Activated T-helper 2 cell treated with anti-CD3 and anti-CD28 coated beads, Interferon-gamma antibody, Interleukin-2, Interleukin-4, amounts not matched to agents 10 μg/mL and 5 μg/mL and 100 μg/mL, durations not matched to agents 14 hours and 24 hours and 36 hours (primary cell): ENCODE measurements at places on chromosomes 7 and 10. TPM values are rescaled to one million over a fixed set of nuclear protein-coding genes. Genes with fewer than 3 reads are reported as not detected.

DNA sequence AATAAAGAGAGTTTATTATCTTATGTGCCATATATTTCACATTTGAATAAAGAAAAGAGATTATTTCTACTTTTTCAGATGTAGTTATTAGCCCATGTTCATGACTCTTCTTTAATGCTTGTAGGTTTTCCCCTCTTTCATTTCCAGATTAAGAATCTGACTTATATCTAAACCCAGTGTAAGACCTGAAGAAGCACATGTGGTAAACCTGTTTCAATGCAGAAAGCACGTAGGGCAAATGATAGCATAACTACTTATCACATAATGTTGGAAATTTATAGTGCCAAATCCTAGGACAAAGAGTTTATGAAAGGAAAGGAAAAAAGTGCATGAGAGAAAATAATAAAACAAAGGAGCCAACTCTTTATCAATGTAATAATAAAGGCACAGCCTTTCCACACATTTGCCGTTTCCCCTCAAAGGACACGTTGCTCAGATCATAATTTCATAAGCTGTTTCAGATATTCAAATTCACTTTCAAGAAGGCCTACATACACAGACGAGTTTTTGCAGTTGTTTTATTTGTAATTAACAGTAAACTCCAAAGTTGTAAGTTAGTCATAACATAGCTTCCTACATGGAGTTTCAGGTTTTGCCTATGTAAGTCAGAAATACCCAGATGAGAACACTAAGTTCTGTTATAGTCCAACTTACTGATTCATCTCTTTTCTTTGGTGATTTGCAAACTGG, 88.8 kb upstream of the MDFIC start:
- no peak for DNase-seq
- peak overlapping the region; percentile 56 for H3K4me3 ChIP-seq
- no peaks in the 10 kb centered on the region for H3K27me3 ChIP-seq
- H3K4me1 ChIP-seq: peaks cover 46% of the 10 kb centered on the region
- peak overlapping the region; percentile 98 for H3K27ac ChIP-seq
- peaks cover 29% of the 10 kb centered on the region for H3K36me3 ChIP-seq

The GPAM gene
- 7.3 and 7.7 TPM in 2 replicates for total RNA-seq

DNA sequence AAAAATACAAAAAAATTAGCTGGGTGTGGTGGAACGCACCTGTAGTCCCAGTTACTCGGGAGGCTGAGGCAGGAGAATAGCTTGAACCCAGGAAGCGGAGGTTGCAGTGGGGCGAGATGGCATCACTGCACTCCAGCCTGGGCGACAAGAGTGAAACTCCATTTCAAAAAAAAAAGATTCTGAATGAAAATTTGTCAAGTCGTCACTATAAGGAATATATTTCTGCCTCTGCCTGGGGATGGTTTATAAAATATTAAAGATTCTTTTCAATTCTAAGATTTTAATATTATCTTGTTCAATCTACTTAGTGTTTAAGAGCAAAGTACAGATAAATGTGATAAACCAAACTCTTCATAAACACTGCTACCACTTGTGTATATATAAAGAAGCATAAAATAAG, 147.3 kb downstream of the NRBF2 start:
- H3K27ac ChIP-seq: no peak overlapping the region
- H3K4me3 ChIP-seq: no peak overlapping the region
- no peaks in the 10 kb centered on the region for H3K36me3 ChIP-seq
- H3K27me3 ChIP-seq: no peaks in the 10 kb centered on the region
- DNase-seq: no peak

DNA sequence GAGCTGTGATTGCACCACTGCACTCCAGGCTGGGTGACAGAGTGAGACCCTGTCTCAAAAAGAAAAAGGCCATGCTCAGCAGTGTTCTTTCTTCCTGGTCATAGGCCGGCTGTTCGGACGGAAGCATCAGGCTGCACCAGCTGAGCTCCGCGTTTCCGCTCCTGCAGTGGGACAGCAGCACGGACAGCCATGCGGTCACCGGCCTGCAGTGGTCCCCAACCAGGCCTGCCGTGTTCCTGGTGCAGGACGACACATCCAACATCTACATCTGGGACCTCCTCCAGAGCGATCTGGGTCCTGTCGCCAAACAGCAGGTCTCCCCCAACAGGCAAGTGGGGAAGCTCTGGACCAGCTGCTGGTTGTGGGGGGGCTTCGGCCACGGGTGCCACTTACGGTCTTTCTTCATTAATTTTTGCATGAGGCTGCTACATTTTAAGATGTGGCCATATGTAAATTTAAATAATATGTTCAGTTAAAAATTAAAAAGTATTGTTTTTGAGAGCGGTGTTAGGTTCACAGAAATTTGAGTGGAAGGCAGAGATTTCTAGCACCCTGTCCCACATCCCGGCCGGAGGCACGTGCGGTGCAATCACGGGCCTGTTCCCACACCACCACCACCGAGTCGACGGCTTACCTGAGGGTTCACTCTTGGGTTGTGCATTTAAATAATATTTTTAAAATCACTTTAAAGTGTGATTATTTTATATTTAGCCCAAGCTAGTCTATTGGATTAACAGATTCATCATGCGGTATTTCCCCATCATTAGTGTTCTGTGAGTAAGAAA, 85.7 kb downstream of the DYNC2I1 start:
- H3K27me3 ChIP-seq: no peaks in the 10 kb centered on the region
- H3K4me3 ChIP-seq: no peak overlapping the region
- peaks cover 16% of the 10 kb centered on the region for H3K36me3 ChIP-seq
- no peak for DNase-seq
- H3K4me1 ChIP-seq: no peaks in the 10 kb centered on the region

The SUFU gene
- 11.1 and 12.4 TPM in 2 replicates for total RNA-seq

The EGR2 gene
- total RNA-seq: 126 and 137 TPM in 2 replicates

The CPVL gene
- total RNA-seq: 0.11 TPM in 1 of 2 replicates, not detected in the other

GRCh38 chr7:67661-68395, 124.5 kb upstream of the FAM20C start:
- H3K4me1 ChIP-seq: no peaks in the 10 kb centered on the region
- no peaks in the 10 kb centered on the region for H3K27me3 ChIP-seq
- no peak overlapping the region for H3K4me3 ChIP-seq
- no peaks in the 10 kb centered on the region for H3K36me3 ChIP-seq

The ANXA8 gene
- 7.0 and 7.5 TPM in 2 replicates for total RNA-seq

DNA sequence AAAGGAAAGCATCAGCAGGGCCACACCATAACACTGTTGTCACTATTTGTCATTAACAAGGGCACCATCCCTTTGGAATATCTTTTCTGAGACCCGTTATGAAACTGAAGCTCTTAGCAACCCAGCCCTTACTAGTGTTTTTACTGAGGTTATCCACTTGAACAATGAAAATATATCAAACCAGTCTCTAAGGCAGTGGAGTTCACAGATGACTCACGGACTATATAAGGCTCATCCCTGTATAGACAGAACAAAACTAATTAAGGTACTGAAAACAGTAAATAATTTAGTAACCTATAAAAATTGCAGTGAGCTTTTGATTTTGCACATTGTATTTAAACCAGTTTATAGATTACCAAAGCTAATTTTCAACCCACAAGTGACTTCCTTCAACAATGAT, 196.0 kb downstream of the ELAPOR2 start:
- H3K27ac ChIP-seq: no peak overlapping the region
- no peak overlapping the region for H3K4me3 ChIP-seq
- no peaks in the 10 kb centered on the region for H3K36me3 ChIP-seq
- no peak for DNase-seq

GRCh38 chr7:94621120-94621519, 34.8 kb downstream of the SGCE start:
- H3K4me1 ChIP-seq: peaks cover 10% of the 10 kb centered on the region
- H3K36me3 ChIP-seq: no peaks in the 10 kb centered on the region
- H3K27me3 ChIP-seq: peaks cover 5% of the 10 kb centered on the region
- H3K27ac ChIP-seq: no peak overlapping the region
- no peak for DNase-seq

GRCh38 chr7:138773176-138773575, 24.6 kb upstream of the TMEM213 start:
- no peaks in the 10 kb centered on the region for H3K36me3 ChIP-seq
- no peaks in the 10 kb centered on the region for H3K4me1 ChIP-seq
- H3K4me3 ChIP-seq: no peak overlapping the region
- peaks cover 7% of the 10 kb centered on the region for H3K27me3 ChIP-seq
- no peak overlapping the region for H3K27ac ChIP-seq

GRCh38 chr7:2399848-2400587, 3.4 kb upstream of the CHST12 start:
- no peaks in the 10 kb centered on the region for H3K27me3 ChIP-seq
- H3K4me1 ChIP-seq: peaks cover 28% of the 10 kb centered on the region
- H3K36me3 ChIP-seq: no peaks in the 10 kb centered on the region
- H3K4me3 ChIP-seq: peak overlapping the region; percentile 3
- DNase-seq: no peak

DNA sequence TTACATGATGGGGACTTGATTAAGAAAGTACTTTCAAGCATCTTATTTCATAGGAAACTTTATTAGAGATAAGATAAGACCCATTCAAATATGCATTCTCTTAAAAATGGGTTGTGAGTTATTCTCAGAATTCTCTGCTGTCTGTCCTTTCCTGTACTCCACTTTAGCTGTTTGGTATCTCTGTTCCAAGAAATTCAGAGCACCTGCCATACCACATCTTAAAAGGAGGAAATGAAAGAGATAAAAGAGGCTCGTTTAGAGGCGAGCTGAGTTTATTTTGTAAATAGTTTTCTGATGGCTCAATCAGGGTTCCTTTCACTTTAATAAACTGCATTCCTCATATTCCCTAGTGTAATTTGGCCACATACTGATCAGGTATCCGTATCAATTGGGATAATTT, 87.2 kb downstream of the MDFIC start:
- H3K36me3 ChIP-seq: peaks cover 78% of the 10 kb centered on the region
- H3K4me1 ChIP-seq: peaks cover 80% of the 10 kb centered on the region
- peak overlapping the region; percentile 79 for H3K27ac ChIP-seq
- peak overlapping the region; percentile 57 for H3K4me3 ChIP-seq

DNA sequence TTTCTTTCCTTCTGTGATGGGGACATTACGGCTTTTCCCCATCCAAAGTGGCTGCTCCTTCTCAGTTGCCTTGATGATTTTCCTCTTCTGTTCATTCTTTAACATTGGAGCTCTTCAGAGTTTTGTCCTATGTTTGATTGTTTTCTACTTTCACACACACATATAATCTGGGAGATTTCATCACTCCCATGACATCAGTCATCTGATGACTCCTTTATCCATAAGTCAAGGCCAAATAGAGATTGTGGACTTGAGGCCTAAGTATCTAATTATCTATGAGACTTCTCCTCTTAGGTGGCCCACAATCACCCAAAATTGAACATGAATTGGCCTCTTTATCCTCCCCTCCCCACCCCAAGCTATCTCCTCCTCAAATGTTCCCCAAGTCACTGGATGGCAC, 5.3 kb upstream of the COL1A2 start:
- no peak for DNase-seq
- peaks cover 2% of the 10 kb centered on the region for H3K27me3 ChIP-seq
- H3K27ac ChIP-seq: no peak overlapping the region
- no peak overlapping the region for H3K4me3 ChIP-seq
- no peaks in the 10 kb centered on the region for H3K36me3 ChIP-seq
